ENCODE measurements at places on chromosomes 1 and 21. TPM values are rescaled to one million over a fixed set of nuclear protein-coding genes. Genes with fewer than 3 reads are reported as not detected.

DNA sequence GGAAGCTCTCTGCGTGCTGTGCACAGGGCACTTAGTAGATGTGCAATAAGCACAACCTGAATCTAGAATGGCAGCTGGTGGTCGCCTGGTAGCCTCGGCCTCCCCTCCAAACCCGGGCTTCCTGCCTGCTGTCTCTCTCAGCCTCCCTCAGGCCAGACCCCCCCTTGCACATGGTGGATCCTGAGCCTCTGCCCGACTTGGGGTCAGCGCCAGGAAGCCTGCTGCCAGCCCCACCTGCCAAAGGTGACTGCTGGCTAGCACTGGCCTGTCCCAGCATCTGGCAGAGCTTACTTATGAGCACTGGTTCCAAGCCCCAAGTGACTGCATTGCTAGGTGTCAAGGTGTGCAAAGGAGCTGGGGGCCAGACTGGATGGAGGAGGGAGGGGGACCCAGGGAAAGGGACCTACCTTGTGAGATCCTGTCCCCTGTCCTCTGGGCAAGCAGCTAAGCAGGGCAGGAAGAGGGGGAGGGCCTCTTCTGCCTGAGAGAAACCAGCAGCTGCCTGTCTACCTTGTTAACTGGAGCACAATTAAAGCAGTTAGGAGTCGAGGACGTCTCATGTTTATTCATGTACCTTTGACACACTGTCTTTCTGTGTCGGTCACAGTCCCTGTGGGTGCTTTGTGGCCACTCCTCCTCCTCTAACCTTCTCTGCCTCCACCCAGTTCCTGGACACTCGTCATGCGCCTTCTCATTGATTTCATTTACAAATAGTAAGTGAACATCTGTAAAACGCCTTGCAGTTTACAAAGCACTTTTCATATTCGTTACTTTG lies 100.9 kb downstream of the DDX20 start:
- no peak for DNase-seq

- DNase-seq, result no peak
Observed at GRCh38 chr1:37362594-37363385, 111.6 kb upstream of the ZC3H12A start.

GRCh38 chr1:23421753-23422240 lies 2.8 kb downstream of the TCEA3 start:
- DNase-seq, result no peak

- DNase-seq, result no peak
Observed at GRCh38 chr1:117060441-117061317, 553 bp downstream of the TTF2 start.

DNA sequence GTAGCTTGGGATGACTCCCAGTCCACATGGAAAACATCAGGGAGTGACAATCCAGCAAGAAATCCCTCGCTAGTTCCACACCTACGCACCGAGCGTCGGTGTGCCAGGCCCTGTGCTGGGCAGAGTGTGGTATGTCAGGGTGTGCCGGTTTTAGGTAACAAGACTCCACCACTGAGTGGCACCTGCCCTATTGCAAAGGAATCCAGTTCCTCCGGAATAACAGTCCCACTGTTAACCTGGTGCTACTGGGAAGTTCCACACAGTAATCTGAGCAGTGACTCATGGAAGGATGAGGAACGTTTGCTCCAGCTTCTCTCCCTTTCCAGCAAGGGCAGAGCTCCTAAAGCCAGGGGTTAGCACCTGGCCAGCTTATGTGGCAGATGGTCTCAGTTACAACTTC lies 14.3 kb downstream of the RNF207 start:
- no peak for DNase-seq

- peak; percentile 75 for DNase-seq
Observed at GRCh38 chr1:74504125-74504932, 8.1 kb downstream of the LRRC53 start.

DNA sequence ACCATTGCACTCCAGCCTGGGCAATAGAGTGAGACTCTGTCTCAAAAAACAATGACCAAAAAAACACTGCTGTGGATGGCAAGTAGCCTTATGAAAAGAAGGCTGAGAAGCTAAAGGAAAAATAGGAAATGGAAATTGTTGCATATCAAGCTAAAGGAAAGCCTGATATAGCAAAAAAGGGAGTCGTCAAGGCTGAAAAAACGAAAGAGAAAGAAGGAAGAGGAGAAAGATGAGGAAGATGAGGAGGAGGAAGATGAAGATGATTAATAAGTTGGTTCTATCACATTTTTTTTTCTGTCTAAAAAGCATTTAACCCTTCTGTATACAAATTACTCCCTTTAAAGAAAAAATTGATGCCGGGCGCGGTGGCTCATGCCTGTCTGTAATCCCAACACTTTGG lies 10.2 kb upstream of the PRDX1 start:
- DNase-seq, result no peak

- no peak for DNase-seq
Observed at GRCh38 chr1:17935230-17935629, 172.4 kb upstream of the IGSF21 start.

- DNase-seq, result no peak
Observed at GRCh38 chr1:246577082-246577719, 10.9 kb downstream of the CNST start.

DNA sequence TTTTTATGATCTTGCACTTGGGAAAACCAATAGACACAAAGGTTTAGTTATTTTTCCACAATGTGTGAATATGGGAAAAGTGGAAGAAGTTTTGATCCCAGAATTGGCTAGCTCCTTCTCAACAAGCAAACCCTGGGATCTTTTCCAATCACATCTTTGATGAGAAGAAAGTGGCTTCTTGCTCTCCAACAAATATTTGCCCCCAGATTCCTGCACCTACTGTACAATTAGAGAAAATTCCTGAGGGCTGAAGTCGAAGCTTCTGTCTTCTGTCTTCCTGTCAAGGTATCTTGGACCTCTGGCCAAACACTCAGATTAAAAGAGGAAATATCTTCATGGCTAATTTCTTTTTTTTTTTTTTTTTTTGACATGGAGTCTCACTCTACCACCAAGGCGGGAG lies 113.1 kb upstream of the SLC45A1 start:
- no peak for DNase-seq

- DNase-seq, result no peak
Observed at GRCh38 chr1:191695865-191696264, 462.4 kb upstream of the RGS18 start.

DNA sequence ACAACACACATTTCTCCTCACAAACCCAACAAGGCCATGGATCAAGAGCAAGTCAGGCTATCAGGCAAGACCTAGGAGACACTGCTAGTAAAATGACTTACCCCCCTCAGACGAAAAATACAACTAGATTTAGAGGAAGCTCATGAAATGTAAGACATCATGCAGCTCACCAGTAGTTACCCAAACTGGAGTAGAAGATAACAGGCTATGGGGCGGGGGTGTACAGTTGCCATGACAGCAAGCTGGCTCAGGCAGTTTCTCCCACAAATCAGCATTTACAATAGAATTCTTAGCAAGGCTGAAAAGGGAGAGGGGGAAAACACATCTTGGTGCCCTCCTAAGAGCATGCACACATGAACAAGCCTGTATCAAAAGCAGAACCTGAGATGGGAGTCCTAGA lies 13.9 kb downstream of the TPM3 start:
- no peak for DNase-seq

- DNase-seq, result no peak
Observed at GRCh38 chr21:43021191-43021590, 46.8 kb downstream of the PKNOX1 start.

DNA sequence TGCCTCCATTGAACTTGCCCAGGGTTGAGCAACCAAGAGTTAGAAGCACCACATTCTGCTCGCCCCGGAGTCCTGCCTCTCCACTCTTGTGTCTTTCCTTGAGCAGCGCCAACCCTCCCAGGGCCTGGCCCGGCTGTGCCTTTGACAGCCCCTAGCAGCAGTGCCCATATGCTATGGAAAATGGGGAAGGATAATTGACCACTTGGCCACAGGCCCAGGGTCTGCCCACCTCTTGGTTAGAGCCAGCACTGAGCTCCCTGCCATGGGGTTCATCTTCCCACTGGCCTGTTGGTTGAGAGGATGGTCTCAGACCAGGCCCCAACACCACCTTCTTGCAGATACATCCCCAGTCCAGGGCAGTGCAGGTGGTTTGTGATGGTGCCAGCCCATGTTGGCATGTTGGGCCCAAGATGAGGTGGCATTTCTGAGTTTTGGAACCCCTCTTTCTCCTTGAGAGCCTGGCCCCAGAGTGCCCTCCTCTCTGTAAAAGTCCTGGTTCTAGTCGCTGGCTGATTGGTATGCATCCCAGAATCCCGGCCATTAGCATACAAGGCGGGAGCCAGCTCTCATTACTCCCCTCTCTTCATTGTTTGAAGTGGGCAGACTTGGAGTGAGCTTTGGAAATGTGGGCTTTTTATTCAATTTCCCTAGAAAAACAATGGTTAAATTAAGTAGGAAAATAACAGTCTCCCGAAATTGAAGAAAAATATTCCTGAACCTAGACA lies 7.6 kb downstream of the ARHGEF10L start:
- DNase-seq, result peak; percentile 84

- DNase-seq, result peak; percentile 6
Observed at GRCh38 chr1:70405780-70406416, 5.2 kb upstream of the CTH start.

Gene RPRD2
- total RNA-seq, result 23.7 TPM

Gene SIPA1L2
- total RNA-seq, result 21.2 TPM

Gene NBPF8
- total RNA-seq, result 9.5 TPM

Measured in spinal cord (tissue), 10 donors.